ENCODE measurements at places on chromosomes 2 and 18.

DNA sequence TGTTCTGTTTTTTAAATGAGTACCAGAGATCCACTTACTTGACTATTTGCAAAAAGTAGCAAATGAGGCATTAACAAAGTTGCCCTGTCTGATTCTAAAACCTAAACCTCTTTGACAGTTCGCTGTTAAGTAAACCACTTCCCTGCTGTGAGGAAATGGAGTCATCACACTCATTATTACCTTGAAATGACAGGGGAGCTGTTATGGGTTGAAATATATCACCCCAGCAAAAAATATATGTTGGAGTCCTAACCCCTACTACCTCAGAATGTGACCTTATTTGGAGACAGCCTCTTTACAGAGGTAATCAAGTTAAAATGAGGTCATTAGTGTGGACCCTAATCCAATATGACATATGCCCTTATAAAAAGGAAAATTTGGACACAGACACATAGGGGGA is 36.1 kb downstream of the DHRS9 start:
- DNase-seq, result no peak

- no peak for DNase-seq
These were observed 51.2 kb upstream of the ADAM23 start for GRCh38 chr2:206392118-206392517.

GRCh38 chr18:60469387-60470100 is 97.0 kb upstream of the MC4R start:
- DNase-seq, result no peak

DNA sequence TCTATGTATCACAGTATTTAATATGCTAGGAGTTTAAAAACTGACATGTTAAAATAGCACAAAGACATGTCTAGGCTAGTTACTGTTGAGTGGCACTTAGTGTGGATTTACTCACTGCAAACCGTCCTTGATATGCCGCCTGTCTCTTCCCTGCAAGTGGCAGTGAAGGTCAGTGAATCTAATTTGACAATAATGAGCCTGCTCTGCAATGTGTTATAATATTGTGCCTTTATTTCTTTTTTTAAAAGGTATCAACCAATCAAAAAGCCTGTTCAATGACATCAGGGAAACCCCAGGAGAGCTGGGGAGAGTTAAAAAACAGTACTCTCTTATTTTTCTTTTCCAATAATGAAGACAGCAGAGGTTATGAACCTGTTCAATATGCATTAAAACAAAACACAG is 384.1 kb downstream of the ERBB4 start:
- no peak for DNase-seq

GRCh38 chr2:84924173-84925106 is 19.0 kb downstream of the TMSB10 start:
- DNase-seq, result no peak

GRCh38 chr2:41647468-41648050 is 400.3 kb upstream of the PKDCC start:
- DNase-seq, result no peak

DNA sequence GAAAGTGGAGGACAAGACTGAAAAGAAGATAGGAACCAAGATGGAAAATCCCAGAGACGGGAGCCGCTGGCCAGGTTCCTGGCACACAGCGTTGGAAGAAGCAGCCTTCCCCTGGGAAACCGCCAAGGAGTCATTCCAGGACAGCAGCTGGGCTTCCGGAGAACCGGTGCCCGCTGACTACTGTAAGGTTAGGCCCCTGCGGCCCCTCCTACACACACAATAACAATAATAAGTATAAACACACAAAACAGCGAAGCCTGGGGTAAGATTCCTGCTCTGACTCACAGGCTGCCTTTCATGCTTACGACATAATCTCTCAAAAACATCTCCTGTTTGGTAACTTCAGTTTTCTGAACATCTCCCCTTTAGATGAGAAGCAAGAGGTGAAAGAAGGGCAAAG is 28.1 kb upstream of the MYCN start:
- no peak for DNase-seq

GRCh38 chr2:160392201-160392600 is 101.4 kb downstream of the RBMS1 start:
- DNase-seq, result no peak
